ENCODE measurements at places on chromosomes 5 and 9.
A peak's percentile ranks its signal among the peaks of the same experiment; 100 is the strongest.

GRCh38 chr5:137595396-137596079, 96.4 kb upstream of the SPOCK1 start:
- no peak for DNase-seq

GRCh38 chr9:24721621-24722020, 175.9 kb upstream of the IZUMO3 start:
- DNase-seq = no peak

GRCh38 chr9:20783057-20784038, 99.3 kb downstream of the FOCAD start:
- no peak for DNase-seq

DNA sequence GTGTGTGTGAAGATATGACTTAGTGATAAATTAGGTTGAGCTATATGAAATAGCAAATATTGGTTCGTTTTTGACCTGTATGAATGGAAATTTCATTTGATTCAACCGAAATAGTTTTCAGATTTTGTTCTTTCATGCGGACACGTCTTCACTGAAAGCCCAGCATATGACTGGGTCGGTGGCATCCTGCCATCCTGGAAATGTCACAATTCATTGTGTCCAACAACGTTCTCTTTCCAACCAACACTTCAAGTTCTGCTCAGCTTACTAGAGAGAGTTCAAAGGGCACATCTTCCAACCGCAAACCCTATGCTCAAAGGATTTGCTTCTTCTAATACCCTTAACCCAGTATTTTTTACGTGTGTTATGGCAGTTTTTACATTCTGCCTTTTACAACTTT, 252.5 kb downstream of the NTRK2 start:
- DNase-seq = no peak

GRCh38 chr5:21613971-21614488, 1239.1 kb downstream of the CDH12 start:
- no peak for DNase-seq

DNA sequence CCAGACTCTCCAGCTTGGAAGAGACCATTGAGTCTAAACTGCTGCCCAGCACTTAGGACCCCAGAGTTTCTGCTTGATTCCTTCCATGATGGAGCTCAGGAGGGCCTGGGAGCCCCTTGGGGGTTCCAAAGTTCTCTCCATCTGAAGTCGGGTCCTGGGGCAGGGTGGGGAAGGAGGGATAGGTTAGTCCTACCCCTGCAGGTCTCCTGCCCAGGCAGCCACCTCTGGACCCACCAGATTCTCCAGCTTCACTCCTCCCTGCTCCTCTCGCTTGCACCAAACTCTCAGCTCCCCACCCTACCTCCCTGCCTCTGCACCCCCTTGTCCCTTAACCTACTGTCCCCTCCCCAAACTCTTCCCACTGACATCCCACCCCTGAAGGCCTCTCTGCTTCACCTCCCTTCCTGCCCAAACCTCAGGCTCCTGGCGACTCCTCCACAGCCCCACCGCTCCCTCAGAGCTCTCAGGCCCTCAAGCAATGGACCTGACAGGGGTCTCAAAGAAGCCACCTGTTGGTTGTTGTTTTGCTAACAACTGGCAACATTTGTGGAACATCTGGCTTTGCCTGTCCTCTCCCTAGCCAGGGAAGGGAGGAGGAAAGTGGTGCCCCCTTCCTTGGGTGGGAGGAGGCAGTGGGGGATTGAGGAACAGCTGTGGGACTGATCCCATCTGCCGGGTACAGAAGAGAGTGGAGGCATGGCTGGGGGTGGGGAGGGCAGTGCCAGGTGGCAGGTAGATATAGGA, 137.5 kb downstream of the RGS3 start:
- DNase-seq = no peak

DNA sequence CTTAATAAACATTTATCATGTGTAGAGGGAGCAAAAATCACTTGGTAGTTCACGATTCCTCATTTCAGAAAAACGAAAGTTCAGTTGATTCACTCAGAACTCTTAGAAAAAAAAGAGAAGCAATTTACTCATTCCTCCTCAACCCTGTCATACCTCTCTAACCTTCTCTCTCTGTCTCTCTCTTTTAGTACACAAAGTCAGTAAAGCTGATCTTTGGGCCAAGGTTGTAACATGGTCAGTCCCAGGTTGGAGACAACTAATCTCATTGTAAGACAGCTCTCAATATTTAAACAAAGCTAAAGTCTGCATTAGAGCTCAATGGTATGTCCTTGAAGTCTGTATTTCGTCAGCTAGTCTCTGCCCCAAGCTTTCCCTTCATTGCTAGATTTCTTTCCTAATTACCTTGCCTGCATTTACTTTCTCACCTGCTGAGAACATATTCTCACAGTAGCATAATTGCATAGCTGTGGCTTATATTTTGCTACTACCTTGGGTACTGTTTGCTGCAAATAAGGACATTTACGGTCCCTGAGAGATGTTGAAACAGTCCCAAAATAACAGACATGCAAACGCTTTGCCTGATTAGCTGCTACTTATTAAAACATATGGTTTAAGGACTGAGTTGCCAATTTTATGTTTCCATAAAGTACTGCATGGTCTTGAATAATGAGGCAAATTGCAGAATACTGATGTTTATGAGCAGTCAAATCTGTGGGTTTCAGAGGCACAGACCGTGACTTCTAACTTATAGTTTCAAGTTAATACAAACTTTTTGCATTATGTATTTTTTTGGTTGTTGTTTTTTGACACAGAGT, 138.3 kb downstream of the GPBP1 start:
- no peak for DNase-seq

DNA sequence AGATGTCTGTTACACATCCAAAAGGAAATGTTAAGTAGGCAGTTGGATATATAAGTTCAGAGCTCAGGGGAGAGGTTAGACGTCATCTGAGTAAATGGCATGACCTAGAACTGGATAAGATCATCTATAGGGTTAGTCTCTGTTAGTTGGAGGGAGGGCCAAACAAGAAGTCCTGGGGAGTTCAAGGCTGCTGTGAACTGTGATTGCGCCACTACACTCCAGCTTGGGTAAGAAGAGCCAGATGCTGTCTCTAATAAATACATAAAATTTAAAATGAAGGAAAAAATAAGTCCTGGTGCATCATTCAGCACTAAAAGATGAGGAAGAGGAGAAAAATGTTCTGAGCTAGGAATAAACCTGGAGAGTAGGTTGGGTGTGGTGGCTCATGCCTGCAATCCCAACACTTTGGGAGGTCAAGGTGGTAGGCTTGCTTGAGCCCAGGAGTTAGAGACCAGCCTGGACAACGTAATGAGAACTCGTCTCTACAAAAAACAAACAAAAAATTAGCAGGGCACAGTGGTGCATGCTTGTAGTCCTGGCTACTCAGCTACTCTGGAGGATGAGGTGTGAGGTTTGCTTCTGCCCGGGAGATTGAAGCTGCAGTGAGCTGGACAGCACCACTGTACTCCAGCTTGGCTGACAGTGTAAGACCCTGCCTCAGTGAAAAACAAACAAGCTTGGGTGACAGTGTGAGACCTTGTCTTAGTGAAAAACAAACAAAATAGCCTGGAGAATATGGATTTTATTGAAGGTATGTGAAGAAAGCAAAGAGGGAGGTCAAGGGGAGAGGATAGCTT, 123.6 kb downstream of the ACTBL2 start:
- DNase-seq = no peak

GRCh38 chr9:37040508-37041127, 6.5 kb upstream of the PAX5 start:
- DNase-seq = no peak

- DNase-seq = peak; percentile 84
Measured at GRCh38 chr9:136400038-136400834, at the start of gene SNAPC4. Gene SNAPC4, minus strand, starts transcription at chr9:136400170. Its CDS starts 1,742 bp downstream, at chr9:136398428.

DNA sequence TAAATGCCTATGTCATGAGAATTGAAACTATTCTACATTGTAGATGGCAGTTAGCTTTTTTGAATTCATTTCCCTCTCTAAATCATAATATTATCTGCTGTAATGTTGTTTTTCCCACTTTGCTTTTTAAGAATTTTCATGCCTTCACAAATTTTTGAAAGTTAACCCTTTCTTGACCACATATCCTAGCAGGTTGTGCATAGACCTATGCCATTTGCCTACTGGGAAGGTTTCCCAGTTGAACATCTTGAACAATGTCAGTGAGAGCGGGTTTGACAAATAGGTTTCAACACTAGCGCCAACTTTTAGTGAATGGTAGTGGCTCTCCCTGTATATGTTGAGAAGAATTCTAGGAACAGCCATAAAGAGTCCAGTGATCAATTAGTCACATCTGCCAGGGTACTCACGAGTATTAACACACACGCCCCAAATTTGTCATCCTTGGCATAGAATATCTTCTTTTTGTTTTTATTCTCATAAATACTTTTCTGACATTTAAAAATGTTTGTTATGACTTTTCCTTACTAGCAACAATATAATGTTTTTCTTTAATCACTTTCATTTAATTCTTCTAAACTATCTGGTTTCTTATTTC, 307.6 kb downstream of the PJA2 start:
- DNase-seq = no peak

DNA sequence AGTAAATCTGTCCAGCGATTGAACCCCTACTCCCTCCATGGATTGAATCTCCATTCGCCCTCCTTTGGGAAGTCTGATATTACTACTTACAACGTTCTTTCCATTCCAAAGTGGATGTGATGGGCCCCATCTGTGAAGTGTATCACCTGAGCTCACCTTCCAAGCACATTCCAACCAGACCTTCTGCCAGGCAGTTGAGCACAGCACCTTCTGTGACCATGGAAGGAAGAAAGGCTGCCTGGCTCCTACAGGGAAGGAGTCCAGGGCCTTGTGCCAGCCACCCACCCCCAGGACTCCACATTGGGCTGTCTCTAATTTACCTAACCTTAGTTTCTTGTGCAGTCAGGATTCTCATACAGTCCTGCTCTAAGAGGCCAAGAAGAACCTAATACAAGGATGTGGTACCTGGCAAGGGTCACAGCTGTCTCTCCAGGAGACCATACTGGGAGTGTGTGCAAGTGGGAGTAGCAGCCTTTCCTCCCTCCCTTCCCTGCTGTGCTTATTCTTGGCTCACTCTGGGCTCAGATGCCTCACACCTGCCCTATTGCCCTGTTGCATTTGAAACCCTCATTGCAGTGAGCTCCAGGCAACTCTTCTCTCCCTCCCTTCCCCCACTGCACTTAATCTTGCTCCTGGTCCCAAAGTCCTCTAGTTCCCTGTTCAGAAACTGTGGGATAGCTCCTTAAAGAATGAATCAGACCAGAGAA, 116.1 kb downstream of the NRG2 start:
- DNase-seq = no peak

- DNase-seq = no peak
Measured at GRCh38 chr5:60583616-60584015, 116.3 kb downstream of the DEPDC1B start.

DNA sequence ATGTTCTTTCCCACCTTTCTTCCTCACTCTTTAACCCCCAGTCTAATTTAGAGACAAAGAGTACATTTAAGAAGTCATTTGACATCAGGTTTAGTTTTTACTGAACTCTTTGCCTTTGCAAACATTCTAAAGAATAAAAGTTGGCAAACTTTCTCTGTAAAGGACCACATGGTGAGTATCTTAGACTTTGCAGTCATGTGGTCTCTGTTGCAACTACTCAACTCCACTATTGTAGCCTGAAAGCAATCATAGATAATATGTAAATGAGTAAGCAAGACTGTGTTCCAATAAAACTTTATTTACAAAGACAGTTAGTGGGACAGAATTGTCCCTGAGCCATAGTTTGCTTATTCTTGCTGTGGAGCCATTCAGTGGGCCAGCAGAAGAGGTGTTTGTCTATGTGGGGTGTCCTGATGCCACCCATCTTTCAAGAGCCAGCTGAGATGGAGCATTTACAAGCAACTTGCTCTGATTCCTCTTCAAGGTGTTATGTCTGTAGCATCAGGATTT, 25.4 kb downstream of the ABLIM3 start:
- no peak for DNase-seq
